Fibroblast of skin of right biceps (primary cell): ENCODE measurements at places on chromosomes 6 and 20.

GRCh38 chr6:52201493-52201892 lies 15.3 kb downstream of the IL17A start:
- no peak for DNase-seq

- DNase-seq, result no peak
These were observed 18.5 kb downstream of the VSTM2L start for GRCh38 chr20:37921341-37921929.

DNA sequence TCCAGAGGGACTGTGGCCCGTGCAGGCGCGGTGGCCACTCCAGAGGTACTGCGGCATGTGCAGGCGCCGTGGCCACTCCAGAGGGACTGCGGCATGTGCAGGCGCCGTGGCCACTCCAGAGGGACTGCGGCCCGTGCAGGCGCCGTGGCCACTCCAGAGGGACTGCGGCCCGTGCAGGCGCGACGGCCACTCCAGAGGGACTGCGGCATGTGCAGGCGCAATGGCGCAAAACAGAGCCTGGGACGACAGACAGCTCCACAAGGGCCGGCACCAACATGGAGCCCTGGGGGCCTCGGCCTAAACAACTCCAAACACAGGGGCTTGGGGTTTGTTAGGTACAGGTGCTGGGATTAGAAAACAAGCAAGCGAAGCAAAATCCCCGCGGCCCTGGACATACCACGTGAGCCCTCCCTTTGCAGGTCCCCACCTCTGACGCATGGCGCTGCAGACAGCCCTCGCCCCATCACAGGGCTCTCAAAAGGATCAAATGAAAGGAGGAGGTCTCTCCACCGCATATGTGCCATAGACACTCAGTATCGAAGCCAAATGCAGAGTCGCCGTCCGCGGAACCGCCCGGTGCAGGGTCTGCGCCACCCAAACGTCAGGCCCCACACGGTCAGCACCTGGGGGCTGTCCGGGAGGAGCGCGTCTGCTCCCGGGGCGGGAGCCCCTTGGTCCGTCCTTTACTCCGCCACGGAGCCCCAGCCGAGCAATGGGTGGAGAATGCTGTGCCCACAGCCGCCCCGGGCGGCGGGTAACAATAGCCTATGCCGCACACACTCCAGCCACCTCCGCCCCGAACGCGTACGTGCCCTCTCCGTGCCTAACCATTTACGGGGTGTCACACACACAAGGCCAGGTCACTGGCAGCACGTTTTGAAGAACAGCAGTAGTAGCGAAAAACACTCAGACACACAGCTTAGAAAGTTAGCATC lies 85.7 kb downstream of the TAF4 start:
- no peak for DNase-seq

DNA sequence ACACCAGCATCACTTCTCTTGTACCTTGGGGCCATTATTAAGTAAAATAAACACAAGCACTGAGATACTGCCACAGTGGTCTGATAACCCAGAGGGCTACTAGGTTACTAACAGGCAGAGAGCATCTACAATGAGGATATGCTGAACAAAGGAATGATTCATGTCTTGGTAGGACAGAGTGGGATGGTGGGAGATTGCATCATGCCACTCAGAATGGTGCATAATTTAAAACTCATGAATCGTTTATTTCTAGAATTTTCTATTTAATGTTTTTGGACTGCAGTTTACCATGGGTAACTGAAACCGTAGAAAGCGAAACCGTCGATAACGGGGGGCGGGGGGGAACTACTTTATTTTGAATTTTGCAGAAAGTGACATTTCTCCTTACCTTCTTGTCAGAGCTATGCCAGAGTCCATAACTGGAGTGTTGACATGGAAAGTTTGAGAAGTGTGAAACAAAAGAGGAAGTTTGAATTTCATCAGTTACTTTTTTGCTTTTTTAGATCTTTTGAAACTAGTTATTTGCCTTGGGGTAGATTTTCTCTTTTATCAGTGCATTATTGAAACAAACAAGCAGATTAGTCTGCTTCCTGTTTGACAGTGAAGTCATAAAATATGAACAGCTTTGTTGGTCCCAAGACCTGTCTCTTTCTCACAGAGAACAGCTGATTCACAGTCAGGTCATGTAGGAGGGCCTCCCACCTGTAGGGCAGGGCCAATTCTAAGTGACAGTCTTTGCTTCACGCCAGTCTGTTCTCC lies 124.9 kb downstream of the KLHL32 start:
- no peak for DNase-seq

DNA sequence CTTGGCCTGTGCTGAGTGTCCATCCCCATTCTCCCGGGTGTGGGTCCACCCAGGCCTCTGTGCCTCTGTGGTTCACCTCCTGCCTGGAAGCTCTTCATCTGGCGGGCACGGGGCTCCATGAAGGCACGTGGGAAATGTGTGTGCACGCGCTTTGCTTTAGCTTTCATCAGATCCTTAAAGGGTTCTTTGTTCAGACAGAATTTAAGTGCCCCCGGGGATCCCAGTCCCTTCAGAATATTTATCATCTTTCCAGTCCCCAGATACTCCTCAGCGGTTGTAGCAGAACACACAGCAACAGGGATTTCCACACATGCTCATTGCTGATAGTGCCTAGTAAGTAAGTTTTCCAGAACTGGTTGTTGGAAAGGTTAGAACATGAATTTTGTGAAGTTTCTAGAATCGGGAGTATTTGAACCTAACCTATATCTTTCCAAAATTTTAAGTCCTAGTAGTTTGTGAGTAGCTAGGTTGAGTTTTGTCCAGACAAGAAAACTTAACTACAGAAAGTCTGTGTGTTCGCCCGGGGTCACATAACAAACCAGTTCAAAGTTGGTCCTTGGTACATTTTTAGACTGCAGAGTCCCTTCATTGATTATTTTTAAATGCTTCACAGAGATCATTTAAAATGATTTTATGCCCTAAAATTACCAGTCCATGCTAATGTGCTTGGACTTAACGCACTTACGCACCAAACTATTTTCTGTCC lies 67.7 kb downstream of the RPP40 start:
- DNase-seq, result no peak

DNA sequence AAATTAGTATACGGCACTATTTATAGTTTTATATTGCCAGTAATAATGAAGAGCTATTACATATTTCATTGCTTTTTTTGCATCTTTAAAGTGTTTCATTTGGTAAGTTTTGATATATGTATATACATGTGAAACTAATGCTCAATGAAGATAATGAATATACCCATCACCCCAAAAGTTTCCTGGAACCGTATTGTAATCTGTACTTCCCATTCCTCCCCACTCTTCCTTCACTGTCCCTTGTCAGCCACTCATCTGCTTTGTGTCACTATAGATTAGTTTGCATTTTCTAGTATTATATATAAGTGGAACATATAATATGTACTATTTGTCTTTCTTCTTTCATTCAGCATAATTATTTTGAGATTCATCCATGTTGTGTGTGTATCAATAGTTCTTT lies 10.3 kb upstream of the TBC1D32 start:
- no peak for DNase-seq

GRCh38 chr6:10505529-10505928 lies 15.6 kb upstream of the GCNT2 start:
- DNase-seq, result no peak
